Cerebellum (tissue), 4 donors: ENCODE measurements at places on chromosomes 3 and 15. TPM values are rescaled to one million over a fixed set of nuclear protein-coding genes. Genes with fewer than 3 reads are reported as not detected.

VGLL3 gene
- total RNA-seq: 2.5 TPM

DNA sequence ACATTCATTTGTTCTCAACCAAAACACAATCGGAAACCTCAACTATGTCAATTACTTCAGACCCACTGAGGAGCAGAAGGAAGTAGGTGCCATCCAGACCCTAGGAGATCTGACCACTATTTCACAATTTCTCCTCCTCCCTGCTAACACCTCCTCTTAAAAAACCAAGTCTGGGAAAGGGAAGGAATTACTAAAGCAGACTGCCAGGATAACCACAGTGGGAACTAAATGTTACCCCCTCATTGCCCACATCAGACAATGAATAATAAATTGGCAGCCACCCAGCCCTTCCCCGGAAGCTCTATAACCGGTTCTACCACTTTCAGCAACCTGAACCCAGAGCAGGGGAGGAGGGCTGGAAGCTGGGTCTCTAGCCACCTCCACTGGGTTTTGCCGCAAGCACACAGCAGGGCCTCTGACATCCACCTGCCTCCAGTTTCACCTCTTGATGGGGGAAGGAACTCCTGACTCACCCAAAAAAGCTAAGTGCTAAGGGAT, 17.6 kb downstream of the C15orf62 start:
- no peak for DNase-seq

DNAH1 gene
- 5.0 TPM for total RNA-seq

SLC27A2 gene
- total RNA-seq: 6.4 TPM

TRIM59 gene
- 13.2 TPM for total RNA-seq
